ENCODE measurements at places on chromosomes 1 and 21.

DNA sequence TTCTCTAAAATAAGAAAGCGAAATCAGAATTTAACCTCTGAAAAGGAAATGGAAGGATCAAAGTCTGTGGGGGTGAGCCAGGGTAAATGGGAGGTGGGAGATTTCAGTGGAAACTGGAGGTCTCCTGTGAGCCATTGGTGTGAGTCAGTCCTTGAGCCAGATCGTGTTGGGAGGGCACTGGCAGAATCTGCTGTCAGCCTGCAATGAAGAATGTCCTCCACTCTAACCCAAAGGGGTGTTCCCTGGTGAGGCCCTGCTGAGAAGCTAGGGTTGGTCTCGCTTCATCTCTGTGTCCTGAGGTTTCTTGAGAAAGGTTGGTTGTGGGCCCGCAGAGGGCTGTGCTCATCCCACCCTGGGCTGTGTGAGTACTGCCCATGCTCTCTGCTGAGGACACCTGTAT, 2.4 kb downstream of the QSOX1 start:
- DNase-seq: no peak

DNA sequence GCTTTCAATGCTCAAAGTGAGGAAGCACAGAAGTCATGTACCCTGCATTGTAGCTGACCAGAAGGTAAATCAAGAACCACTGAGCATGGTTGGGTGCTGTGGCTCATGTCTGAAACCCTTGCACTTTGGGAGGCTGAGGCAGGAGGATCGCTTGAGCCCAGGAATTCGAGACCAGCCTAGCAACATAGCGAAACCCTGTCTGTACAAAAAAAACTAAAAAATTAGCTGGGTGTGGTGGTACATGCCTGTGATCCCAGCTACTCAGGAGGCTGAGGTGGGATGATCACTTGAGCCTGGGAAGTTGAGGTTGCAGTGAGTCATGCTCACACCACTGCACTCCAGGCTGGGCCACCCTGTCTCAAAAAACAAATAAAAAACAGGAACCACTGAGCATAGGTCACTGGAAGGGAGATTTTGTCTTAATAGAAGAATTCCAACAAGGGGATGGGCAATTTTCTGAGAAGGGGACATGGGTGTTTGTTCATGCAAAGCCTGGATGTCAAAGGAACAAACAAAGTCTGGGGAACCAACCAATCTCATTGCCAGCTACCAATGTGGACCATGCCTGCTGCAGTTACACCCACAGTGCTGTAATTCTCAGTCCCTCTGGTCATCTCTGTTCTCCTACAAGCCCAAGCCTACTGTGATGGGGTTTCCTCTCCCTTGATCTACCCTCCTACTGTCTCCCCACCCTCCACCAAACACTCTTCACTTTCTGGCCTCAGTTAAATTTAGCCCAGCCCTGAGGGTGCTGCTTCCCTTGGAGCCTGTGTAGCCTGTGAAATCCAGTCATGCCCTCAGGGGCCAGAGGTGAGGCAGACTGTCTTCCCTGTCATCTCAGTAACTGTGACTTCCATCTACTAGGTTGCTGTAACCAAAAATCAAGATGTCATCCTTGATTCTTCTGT, 47.9 kb downstream of the ELF3 start:
- DNase-seq: no peak

DNA sequence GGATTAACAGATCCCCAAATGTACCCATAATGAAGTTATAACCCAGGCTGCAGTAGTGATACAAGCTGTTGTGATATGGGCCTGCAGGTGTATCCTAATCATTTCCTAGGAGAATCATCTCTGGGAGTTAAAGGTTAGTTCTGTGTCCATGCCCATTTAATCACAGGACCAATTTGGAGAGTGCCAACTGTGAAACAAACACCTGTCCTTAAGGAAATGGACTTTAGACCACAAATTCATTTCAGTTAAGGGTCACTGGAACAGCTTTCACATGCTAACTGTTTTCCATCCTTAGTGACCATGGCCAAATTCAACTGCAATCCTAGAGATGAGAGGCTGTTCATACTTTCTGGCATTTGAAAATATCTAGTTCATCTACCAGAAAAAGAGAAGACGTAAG, 160.9 kb downstream of the GPATCH2 start:
- DNase-seq: no peak

DNA sequence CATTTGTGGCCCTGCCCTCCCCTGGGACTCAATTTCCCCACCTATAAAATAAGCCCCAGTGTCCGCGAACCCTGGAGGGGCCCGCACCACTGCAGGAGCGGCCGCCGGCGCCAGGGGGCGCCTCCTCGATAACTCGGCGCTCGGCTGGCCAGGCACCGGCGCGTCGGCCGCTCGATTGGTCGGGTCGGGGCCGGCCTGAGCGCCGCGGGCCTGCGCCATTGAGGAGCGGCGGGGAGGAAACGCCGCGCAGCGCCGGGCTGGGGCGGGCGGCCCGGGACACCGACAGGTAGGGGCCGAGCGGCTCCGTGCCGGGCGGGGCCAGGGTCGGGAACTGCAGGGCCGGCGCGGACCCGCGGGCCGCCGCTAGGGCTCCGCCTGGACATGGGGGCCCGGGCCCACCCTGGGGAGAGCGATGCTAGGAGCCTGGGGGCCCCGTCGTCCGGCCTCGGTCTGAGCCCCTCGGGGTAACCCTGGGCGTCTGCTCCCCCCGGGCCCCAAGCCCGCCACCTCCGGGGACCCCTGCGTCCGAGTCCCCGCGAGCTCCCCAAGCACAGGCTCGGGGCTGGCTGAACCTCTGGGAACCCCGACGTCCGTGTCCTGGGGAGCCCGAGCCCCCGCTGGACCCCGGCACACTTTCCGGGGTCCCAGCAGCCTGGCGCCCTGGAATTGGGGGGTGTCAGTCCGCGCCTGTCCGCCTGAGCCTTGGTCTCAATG, at the start of gene VPS13D:
VPS13D (plus strand) TSS at position 196 of the 714 bp plus-strand sequence. CDS start 4,237 bp downstream, outside the sequence.
- peak; percentile 59 for DNase-seq

DNA sequence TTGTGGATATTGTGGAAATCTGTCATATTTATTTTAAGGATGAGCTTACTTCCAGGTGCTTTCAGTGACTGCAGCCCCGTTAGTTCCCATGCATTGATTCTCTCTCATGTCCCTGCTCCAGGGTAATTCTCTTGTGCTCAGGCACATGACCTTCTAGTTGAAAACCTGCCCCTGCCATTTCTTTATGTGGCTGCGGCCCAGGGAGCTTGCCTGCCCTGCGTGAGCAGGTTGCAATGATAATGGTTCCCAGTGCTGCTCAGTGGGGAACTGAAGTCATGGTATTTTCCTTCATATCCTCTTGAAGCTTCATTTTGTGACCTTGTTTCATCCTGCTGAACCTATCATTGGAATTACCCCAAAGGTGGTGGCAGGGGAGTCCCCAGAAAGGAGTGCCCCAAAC, 229.8 kb downstream of the DISC1 start:
- no peak for DNase-seq

GRCh38 chr21:17900281-17900989, 81.3 kb upstream of the C21orf91 start:
- DNase-seq: no peak

GRCh38 chr1:221644663-221645258, 97.1 kb downstream of the DUSP10 start:
- DNase-seq: no peak

- DNase-seq: no peak
Observed at GRCh38 chr1:172704001-172704400, 45.1 kb downstream of the FASLG start.

DNA sequence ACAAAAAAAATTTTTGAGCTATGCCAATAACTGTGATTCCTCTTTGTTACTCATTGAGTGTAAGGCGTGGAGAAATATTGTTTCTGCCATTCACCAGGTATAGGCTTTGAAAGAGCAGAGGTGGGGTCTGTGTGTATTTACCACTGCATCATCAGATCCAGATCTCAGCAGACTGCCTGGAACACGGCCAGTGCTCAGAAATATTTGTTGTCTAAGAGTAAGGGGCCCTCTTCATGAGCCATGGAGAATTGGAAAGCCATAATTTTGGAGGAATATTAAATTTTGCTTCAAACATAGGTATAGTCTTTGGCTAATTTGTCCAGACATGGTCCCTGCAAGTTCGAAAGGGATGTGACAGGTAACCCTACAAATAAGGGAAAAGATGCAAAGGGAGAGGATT, 231.3 kb upstream of the IRF2BP2 start:
- no peak for DNase-seq

DNA sequence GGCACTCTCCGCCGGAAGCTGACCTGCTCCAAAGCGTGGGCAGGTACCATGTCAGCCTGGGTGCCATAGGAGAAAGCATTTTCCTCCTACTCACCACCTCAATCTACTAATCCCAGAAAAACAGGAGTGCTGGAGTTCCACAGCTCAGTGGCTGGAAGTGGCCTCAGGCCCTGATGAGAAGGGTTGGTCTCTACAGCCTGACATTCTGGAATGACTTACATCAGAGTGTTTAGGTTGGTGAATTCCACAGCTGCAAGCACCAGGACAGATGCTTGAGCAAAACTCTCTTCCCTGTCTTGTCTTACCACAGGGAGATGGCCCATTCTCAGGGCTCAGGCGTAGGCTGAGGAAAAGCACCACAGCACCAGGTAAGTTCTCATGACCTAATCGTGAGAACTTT, 5.5 kb downstream of the SEC16B start:
- no peak for DNase-seq

DNA sequence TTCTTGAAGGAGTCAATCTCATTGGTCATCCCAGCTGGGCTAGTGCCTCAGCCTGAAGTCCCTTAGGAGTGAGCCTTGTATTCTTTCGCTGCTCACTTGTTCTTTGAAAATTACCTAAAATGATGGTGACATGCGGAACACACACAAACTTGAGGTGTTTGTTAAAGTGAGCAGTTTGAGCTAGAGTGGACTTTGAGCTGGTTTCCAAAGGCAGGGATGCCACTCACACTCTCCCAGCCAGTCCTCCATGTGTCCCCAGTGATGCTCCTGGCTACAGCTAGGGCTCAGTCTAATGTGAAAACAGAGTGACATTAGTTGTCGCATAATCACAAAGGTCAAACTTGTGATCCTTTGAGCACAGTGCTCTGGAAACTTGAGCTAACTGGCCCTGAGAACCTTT, 84.3 kb downstream of the DTL start:
- DNase-seq: no peak

DNA sequence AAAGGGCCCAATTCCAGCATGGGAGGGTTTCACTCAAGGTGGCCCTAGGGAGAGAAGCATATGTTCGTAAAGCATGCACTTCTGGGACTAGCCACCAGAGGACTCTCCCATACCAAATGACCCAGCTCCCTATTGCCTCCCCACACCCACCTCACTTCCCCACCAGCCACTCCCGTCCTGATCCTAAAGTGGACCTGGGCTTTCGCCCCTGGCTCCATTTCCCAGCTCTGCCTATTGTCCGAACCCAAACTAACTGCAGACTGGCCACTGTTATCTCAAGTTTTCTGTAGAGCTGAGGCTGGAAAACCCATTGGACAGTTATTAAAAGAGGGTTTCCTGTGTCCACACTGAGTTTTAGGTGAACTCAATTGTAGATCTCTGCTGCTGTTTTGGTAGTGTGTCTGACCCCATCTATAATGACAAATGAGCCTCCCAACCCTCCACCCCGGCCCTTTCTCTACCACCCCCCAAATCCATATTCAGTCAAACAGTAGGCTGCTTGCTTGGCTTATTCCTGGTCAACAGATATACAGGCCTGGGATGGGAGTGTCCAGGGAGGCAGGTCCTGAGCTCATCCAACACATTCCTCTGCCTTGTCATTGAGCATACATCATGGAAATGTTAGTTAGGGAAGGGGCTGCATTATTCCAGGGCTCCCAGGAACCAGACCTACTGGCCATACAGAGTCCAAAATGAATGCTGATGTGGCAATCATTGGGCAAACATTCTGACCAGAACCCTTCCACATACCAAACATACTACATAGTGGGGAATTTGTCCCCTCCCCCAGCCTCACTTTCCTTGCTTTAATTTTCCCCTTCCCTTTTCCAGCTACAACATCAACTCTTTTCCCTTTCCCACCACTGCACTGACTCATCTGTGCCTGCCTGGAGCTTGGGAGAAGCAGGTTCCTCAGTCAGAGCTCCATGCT, 59.2 kb downstream of the ABCA4 start:
- DNase-seq: no peak

DNA sequence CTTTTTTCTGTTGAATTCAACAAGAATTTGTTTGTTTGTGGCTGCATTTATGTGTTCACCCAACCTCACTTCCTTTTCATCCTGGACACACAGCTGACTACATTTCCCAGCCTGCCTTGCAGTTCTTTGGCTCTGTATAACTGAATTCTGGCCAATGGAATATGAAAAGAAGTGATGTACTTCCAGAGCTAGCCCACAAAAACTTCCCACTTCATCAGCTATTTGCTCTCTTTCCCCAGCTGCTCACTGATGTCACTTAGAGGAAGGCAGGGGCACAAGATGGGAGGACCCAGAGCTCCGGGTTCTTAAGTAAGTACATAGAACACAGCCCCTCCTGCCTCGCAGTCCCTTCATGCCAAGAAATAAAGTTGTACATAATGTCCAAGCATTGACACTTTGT, 235.0 kb upstream of the FGGY start:
- no peak for DNase-seq

GRCh38 chr1:62057230-62057629, 137.4 kb upstream of the L1TD1 start:
- DNase-seq: no peak

GRCh38 chr1:87386217-87386790, 57.6 kb downstream of the LMO4 start:
- no peak for DNase-seq

GRCh38 chr1:29880556-29880955, 644.2 kb downstream of the PTPRU start:
- DNase-seq: no peak

GRCh38 chr1:110538075-110538474, 19.1 kb upstream of the KCNA10 start:
- DNase-seq: no peak

GRCh38 chr1:54997711-54997986, 1.1 kb upstream of the BSND start:
- DNase-seq: no peak

DNA sequence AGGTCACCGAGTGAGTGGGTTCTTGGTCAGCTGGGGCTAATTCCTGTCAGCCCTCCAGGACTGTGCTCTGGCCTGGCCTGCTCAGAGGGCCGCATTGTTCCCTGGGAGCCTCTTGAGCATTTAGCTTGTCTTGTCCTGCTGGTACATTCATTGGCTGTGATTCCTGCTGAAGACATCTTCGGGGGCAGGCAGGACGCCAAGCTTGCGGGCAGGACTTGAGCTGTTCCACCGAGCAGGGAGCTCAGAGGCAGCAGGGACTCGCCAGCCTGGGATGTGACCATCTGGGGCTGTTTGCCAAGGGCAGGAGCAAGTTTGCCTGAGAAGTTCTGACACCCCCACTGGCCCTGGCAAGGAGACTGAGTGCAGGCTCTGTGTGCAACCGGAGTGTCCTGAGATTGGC, 7.0 kb upstream of the SLC26A9 start:
- no peak for DNase-seq

Measured in stimulated activated CD8-positive, alpha-beta memory T cell treated with anti-CD3 and anti-CD28 coated beads, Interleukin-4, amount 100 ng/mL, for 4 hours (primary cell).